ENCODE measurements at places on chromosomes 5 and 9.

DNA sequence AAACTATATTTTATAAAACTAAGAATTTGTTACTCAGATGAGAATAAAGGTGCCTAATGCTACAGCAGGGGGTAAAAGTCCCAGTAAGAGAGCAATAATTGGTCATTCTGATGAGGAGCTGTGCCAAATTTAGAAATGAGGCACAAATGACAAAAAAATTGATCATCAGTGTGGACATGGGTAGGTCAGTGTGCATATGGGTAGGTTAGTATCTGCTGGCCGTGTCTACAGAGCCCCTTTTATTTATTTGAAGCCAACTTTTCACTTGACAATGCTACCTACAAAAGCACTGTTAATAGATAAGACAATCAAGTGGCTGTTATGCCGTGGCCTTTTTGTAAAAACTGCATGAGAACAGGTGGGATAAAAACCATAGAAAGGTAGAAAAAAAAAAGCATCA is 454.6 kb downstream of the RAB3C start:
- DNase-seq, result no peak

DNA sequence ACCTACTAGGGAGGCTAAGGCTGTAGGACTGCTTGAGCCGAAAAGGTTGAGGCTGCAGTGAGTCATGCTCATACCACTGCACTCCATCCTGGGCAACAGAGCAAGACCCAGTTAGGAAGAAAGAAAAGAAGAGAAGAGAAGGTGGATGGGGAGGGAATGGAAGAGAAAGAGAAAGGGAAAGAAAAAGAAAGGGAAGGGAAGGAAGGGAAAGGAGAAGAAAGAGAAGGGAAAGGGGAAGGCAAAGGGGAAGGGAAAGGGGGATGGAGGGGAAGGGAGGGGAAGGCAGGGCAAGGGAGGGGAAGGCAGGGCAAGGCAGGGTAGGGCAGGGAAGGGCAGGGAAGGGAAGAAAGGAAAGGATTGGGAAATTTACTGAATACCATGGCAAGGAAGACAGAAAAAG is 157.0 kb downstream of the ACTL7B start:
- DNase-seq, result no peak

GRCh38 chr5:170844651-170845050 is 17.2 kb upstream of the RANBP17 start:
- DNase-seq, result no peak

DNA sequence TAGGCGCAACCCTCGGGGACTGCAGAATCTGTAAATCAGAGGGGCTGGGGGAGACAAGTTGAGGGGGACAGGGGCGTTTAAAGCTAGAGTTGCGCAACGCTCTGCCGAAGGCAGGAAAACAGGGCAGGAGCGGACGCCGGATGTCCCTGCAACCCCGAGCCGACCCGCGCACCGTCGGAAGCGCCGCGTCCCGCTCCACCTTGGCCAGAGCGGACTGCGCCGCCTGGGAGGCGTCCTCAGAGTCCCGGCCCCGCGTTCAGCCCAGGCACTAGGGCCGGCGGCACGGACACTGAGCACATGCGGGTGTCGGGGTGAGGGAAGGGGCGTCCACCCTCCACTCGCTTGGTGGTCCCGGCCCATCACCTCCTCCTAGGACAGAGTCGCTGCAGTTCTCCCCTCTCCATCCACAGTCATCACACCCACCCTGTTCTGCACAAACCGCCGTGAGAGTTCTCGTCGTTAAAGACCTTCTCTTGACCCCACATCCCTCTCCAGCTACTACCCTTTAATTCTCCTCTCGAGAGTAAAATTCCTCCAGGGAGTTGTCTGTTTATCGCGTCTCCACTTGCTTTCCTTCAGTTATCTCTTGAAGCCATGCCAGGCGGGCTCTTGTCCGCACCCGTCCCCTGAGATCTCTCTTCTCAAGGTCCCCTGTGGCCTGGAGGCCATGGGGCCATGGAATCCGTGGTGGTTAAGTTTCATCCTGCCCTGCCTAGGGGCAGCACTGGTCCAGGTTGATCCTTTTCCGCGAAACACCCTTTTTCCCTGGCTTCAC is 796 bp upstream of the PDLIM7 start:
- DNase-seq, result no peak

GRCh38 chr5:126464016-126464415 is 40.8 kb downstream of the GRAMD2B start:
- DNase-seq, result no peak

DNA sequence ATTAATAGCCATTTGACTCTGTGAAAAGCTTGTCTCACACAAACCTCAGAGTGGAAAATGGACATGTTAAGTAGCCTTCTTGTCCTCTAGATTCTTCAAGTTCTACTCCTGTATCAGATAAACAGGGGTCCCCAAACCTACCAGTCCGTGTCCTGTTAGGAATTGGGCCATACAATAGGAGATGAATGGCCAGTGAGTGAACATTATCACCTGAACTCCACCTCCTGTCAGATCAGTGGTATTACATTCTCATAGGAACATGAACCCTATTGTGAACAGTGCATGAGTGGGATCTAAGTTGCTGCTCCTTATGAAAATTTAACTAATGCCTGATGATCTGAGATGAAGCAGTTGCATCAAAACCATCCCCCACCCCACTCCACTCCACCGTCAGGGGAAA is 136.3 kb downstream of the TMEM232 start:
- no peak for DNase-seq

GRCh38 chr5:57327561-57328367 is 153.9 kb downstream of the GPBP1 start:
- no peak for DNase-seq

DNA sequence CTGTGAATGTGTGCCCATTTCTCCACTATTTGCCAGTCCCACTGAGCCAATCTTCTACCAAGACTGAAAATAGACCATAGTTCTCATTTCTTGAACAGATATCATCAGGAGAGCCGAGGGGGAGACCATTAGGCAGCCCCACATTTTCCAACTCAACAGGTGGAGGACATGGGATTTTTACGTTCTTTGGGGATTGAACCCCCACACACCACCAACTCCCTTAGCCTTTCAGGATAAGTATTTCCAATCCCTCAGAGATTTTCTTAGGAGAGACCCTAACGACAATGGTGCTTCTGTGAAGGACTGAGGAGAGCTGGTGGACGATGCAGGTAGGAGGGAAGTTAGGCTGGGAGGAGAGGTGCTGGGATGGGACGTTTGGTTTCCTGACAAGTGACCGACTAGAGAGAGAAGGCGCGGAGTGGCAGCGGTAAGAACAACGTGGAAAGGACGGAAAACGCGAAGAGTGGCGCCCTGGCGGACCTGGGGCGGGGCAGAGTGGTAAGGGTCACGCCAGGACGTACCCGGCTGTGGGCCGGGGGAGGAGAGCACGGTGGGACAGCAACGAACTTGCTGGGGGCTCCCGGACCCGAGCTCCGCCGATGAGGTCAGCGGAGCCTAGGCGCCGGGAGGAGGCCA is 681 bp upstream of the CHSY3 start:
- DNase-seq, result no peak

GRCh38 chr9:37309136-37309535 is 113.4 kb upstream of the GRHPR start:
- DNase-seq, result peak; percentile 16

DNA sequence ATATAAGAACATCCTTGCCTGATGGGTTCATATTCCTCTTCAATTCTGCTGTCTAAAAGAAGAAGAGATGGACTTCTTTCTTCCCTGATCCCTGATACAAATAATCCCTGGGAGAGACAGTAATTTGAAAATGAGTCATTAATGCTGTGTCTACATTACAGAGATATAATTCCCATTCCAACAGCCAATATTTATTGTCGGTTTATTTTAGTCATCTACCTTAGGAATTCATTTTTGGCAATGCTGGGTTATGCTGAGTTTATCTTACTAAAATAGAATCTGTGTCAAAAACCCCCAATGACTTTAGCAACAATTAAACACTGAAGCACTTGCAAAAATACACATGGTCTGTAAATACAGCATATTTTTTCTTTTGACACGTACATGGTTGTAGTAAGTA is 23.9 kb downstream of the ZNF474 start:
- no peak for DNase-seq

DNA sequence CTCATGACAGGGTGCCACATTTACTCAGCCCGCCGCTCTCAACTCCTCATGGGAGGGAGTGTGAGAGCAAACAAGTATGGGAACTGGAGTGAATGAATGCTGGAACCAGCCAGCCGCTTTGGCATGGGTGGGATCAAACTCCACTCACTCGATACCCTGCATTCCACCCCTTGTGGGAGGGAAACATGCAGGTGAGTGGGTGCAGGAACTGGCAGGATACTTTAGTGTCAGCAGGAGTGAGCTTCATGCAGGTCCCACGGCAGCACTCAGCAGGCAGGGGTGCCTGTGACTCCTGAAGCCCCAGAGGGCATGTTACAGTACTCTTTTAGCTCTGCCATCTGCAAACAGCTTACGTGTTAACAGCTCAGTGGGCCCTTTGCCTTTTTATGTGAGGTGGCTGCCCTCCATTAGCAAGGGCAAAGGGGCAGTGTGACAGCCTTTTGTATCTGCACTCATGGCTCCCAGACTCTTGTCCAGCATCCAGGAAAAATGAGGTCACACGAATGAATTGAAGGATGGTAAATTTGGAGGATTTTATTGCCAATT is 433.2 kb upstream of the NMUR2 start:
- DNase-seq, result no peak

DNA sequence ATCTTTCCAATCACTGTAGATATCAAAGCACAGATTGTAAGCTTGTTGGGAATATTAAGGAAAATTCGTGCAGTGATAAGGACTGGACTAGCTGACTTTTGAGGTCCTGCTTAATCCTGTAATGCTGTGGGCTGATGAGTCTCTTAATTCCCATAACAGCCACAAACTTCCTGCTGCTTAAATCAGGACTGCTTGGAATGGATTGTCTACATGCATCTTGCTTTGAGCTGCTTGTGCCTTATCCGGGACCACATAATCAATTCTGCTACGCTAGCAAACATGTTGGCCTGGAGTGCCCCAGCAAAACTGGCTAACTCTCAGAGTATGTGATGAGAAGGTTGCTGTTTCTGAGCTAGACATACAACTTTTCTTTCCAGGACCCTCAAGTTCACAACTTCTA is 79.6 kb downstream of the SNCAIP start:
- no peak for DNase-seq

DNA sequence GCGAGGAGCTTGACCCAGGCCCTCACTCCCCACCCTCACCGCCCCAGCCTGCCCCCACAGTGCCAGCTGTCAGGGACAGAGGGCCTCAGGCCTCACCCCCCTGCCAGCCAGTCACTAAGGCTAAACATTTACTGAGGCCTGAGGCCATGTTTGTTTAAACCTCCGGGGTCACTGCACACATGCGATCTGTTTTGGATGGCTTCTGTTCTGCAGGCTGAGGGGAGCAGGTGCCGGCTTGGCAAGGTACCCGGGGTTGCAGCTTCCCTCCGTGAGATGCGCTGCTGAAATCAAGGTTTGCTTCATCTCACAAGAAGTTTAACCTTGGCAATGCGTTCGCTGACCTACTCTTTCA is 103.3 kb upstream of the BOD1 start:
- DNase-seq, result no peak

DNA sequence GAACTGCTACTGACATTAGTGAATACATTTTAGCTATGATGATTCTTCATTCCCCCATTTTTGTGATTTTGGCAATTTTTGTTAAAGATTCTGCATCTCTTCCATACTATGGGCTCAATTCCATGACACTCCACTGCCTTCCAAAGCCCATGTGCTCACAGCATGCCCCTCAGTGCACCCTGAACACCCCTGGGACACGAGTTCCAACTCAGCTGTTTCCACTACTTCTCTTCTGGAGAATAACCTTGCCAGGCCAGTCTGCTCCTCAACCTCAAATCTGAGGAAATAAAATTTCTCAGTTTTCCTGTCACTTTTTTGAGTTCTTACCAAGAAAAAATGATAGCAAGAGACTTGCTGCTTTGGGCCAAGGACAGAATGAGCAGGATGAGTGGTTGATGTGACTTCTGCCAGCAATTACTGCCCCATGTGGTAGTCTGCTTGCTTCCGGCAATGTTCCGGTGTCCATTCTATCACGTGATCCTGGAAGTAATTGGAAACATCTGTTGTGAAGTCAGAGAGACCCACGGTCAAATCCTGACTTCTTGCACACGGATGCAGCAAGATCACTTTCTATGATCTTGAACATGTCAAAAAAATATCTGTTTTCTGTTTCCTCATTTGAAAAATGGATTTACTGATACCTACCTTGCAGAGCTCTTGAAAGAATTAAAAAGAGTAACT is 58.3 kb downstream of the EGFLAM start:
- no peak for DNase-seq

All from stimulated activated CD4-positive, alpha-beta T cell treated with anti-CD3 and anti-CD28 coated beads, Interleukin-2, amount 100 ng/mL, for 4 hours (primary cell).